ENCODE measurements at places on chromosomes 4 and X.

- DNase-seq, result no peak
Observed at GRCh38 chrX:53257166-53257565, 24.2 kb downstream of the IQSEC2 start.

DNA sequence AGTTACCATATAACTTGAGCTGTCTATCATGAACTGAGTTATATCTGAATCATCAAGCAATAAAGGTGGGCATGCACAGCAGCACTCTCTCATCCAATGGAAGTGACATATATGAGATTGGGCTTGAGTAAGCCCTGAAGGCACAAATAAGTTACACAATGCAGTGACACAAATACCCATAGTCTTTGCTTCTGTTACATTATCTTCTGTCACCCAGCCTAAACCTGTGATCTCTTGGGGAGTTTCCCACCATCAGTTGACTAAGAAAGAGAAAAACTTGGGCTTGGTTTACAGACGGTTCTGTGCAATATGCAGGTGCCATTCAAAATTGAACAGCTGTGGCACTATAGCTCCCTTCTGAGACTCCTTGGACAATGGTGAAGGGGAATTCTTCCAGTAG lies 138.8 kb upstream of the IL15 start:
- DNase-seq, result no peak

GRCh38 chrX:1403228-1403627 lies 11.3 kb upstream of the SLC25A6 start:
- no peak for DNase-seq

GRCh38 chr4:15396157-15396800 lies 31.6 kb upstream of the C1QTNF7 start:
- no peak for DNase-seq

GRCh38 chr4:185902654-185903053 lies 90.7 kb upstream of the SORBS2 start:
- DNase-seq, result no peak

GRCh38 chrX:79107891-79108718 lies 36.4 kb upstream of the GPR174 start:
- no peak for DNase-seq

- DNase-seq, result no peak
Observed at GRCh38 chrX:11766487-11766886, 8.4 kb downstream of the MSL3 start.

GRCh38 chr4:67743194-67743593 lies 11.0 kb downstream of the GNRHR start:
- DNase-seq, result no peak

DNA sequence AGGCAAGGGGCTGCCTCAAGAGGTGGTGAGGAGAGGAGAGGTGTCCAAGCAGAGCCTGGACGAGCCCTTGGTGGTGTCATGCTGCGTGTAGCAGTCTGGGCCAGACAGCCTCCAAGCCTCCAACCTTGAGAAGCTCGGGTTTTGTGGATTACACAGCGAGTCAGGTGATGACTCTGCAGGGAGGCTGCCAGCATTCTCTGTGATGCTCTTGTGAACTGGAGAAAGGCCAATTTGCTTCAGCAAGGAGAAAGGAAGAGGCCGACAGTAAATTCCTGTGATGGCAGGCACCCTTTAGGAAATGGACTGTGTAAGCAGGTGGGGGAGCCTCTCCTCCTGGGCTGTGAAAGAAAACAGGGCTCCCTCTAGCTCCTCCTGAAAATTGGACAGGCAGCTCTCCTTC lies 36.0 kb upstream of the CD99L2 start:
- DNase-seq, result no peak

DNA sequence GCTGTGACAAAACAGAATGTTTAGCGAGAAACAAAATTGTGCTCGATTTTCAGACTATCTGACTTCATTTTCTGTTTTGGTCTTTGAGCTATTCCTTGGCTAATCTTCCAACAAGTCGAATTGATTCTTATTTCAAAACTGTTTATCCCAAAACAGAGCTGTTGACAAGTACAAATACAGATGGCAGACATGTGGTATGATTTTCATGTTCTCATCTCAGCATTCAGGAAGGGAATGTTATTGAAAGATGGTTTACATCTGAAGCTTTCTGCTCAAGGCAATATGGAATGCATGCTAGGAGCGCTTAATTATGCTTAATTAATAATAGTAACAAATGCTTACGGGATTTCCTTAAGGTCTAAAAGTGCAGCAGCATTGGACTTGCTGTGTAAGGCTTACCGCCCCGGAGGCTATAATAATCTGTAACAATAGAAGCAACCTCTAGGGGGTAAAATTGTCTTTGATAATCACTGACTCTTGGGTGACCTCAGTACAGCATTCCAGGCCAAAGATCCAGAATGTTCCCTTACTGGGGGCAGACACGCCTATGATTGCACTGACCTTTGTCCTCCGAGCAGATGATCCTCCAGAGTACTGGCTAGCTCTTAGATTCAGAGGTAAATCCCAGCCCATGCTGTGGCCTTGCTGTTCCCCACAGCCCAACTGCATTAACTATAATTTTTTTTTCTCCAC lies 16.4 kb downstream of the LSM6 start:
- DNase-seq, result no peak

- DNase-seq, result no peak
Observed at GRCh38 chr4:1477045-1477840, 71.0 kb upstream of the NKX1-1 start.
